ENCODE measurements at places on chromosomes 16 and 17.

GRCh38 chr16:89106533-89107202 is 13.0 kb downstream of the ACSF3 start:
- peak; percentile 65 for DNase-seq

GRCh38 chr16:83689385-83689831 is 118.4 kb upstream of the HSBP1 start:
- peak; percentile 86 for DNase-seq

- DNase-seq = no peak
Observed at GRCh38 chr16:76816475-76816874, 374.5 kb upstream of the MON1B start.

DNA sequence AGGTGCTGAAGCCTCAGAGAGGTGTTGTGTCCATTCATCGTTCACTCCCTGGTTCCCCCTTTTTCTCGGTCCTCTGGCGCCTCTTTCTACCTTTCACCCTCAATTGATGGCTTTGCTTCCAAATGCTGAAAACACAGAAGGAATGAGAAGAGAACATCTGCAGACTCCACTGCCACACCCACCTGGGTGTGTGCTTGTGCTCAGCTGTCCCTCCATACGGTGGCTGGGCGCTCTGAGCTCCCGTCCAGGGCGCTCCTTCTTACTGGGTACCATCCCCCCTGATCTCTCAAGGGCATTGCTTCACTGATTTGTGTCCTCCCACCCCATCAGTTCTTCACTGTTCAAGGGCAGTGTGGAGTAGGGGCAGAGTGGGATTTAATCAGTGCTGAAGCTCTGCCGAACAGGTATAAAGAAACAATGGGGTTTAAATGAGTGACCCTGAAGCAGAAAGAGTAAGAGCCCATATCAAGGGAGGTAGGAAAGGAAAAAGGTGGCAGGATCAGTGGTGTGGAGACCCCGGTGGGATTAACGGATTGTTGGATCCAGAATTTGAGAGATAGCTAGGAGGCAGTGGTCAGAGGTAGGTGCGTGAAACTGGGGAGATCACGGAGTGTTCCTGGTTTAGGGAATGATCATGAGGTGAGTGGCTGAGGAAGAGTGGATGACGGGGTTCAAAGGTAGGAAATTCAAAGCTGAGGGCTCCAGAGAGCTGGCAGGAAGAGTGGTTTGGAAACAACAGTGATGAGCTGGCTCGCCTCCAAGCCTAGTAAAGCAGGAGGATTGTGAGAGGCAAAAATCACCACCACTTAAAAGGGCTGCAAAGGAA is 40.8 kb downstream of the MRTFB start:
- DNase-seq = no peak

GRCh38 chr16:50229149-50229726 is 37.1 kb upstream of the ADCY7 start:
- no peak for DNase-seq

DNA sequence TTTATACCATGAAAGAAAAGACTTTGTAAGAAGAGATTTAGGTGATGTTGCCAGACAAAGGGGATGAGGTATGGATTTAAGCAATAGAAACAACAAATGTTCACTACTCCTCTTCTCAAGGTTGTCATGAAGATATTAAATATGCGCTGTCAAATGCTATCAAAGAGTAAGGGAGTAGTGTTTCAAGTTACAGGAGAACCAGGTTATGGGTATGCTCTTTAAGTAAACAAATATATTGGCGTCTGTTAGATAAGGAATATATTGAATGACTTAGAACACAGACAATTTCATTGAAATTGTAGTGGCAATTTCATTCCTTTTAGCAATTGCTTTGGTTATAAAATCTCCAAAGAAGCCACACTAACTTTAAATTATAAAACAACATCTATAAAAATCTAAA is 229.0 kb downstream of the FTO start:
- no peak for DNase-seq

- DNase-seq = no peak
Observed at GRCh38 chr17:64099543-64099942, 30.4 kb downstream of the ERN1 start.

- DNase-seq = no peak
Observed at GRCh38 chr17:65360961-65361552, 200.4 kb downstream of the AXIN2 start.

- peak; percentile 51 for DNase-seq
Observed at GRCh38 chr16:84950906-84951305, 60.4 kb downstream of the ZDHHC7 start.

DNA sequence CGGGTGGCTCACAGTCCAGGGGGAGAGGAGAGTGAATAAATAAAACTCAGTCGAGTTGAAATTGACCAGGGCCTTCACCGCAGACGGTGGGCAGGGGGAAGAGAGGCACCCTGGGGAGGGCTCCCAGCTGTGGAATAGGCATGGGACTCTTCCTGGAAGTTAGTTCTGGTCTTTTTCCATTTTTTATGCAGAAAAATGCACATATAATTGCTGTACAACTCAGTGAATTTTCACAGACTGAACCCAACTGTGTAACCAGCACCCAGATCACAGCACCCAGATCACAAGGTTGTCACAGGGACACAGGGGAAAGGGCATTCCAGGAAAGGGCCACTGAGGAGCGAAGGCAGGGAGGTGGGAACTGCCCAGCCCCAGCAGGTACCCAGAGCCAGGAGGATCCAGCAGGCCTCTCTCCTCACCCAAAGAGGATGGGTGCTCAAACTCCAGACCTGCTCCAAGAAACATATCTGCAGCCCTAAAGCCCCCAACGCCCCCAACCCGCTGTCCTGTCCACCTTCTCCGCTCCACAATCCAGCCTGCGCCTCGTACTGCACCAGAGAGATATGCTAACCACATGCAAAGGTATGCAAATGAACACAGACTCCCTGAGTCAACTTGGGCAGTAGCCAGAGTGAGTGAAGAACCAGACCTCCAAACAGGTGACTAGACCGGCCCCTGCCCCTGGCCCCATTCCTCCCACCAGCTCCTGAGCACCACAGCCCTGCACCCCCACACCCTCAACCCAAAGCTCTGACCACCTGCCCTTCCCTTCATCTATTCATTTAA is 29.1 kb upstream of the EIF1 start:
- peak; percentile 61 for DNase-seq

DNA sequence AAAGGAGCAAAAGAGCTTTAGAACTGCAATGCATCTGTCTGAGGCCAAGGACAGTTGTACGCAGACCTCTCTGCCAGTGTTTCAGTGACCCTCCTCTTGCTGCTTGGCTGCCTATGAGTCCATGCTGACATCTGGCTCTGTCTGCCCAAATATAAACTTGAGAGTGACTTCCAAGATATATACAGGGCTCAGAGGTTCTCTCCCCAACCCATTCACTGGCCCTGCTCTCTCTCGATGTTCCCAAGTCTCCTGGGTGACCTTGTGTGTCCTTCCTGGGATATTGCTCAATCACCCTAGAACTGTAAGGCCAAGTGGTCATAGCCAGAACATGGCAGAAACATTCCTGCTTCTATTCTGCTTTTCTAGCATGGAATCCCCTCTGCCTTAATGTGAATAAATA is 716.3 kb downstream of the WWOX start:
- DNase-seq = no peak

GRCh38 chr17:82978765-82979349 is 100.6 kb upstream of the METRNL start:
- DNase-seq = no peak

- DNase-seq = no peak
Observed at GRCh38 chr17:21510686-21511362, 134.7 kb downstream of the KCNJ12 start.

DNA sequence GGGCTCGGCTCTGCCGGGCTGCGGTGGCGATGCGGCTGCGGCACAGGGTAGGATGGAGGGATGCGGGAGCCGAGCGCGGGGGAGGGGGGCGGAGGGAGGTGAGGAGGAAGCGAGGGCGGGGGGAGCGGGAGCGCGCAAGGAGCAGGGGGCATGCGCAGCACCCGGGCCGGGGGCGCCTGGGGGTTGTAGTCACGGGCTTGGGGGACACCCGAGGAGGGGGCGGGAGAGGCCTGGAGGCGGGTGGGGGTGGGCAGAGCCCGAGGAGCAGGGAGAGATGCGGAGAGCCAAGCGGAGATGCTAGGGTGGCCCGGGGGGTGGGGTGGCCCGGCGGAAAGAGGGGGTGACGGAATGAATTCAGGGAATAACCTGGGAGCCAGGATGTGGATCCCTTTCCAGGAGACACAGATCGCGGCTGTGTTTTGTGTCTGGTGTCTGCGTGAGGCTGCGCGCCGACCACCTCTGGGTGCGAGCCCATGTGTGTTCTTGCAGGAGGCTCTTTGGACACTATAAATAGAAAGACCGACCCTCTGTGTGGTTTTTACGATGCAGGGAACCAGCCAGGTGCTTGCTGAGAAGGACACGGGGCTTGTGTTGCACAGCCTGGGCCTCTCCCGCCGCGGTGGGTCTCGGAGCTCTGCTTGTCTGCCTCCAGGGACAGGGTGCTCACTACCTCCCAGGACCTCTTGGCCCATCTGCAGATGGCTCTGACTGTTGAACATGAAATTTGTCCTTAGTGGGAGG is at the start of gene STX1B:
STX1B (minus strand) TSS at position 54 of the 741 bp plus-strand sequence. CDS start 242 bp downstream, outside the sequence.
- peak; percentile 94 for DNase-seq

DNA sequence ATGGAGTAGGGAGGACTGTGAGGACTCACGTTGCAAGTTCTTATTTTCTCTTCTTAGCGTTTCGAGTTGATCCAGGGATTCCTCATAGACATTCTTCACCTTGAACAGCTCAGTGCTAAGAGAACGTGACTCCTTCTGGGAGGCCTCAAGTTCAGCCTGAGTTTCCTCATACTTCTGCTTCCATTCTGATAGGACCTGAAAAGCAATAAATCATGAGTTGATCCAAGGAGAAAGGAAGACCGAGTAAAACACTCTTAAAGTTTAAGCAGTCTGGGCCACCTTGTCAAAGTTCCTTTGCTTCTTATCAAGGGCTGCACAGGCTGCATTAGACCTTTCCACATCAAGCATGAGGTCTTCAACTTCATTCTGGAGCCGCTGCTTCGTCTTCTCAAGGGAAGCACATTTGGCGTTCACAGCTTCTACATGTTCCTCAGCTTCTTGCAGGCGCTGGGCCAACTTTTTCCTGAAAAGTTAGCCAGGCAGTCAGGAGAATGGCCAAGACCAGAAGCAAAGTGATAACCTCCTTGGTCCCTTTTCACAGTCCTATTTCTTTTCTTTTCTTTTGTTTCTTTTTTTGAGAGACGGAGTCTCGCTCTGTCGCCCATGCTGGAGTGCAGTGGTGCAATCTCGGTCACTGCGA is 23.8 kb upstream of the MYH13 start:
- no peak for DNase-seq

- no peak for DNase-seq
Observed at GRCh38 chr16:3408561-3409197, 7.7 kb downstream of the ZNF174 start.

DNA sequence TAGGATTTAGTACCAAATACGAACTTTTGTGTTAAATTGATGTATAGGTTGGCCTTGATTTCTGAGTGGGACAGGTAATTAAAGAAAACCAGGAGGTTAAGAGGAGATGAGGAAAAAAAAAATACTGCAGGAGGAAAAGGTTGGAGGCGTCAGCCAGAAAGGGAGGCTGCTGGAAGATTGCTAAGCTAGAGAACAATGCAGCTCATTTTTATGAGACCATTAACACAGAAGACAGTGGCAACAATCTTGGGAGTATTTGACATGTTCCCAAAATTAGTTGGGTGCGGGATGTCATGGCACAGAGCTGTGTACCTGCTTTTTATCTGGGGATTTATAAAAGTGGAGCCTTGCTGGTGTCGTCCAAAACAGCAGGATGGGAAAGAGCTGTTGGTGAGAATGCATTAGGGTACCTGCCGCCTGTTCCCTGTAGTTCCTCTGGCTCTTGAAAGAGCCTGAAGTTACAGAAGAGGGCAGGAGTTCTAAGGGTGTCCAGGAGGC is 229.3 kb downstream of the RBFOX1 start:
- no peak for DNase-seq

GRCh38 chr17:2195729-2196128 is 107.9 kb downstream of the SMG6 start:
- DNase-seq = no peak

DNA sequence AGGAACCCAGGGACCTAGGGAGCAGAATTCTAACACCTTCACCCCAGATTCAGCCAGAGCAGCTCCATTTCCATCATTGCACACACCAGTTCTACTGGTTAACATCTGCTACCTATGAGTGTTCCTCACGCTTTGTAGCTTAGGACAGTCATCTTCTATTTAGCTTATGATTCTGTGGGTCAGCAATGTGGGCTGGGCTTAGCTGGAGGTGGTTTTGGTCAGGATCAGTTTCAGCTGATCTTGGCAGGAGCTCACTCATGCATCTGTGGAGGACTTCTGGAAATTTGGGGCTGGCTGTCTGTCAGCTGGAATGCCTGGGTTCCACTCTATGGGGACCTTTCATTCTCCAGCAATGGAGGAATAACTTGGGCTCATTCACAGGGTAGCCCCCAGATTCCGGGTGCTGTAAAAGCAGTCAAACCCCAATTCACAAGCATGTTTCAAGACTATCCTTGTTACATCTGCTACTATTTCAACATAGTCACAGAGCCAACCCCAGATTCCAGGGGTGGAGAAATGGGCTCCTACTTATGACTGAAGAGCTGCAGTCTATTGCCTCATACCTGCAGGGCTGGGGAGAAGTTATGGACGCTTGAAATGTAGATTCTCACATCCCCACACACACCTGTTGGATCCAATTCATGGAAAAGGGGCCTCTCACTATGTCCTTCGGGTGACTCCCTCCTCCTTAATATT is 3.4 kb upstream of the HP start:
- DNase-seq = peak; percentile 88

DNA sequence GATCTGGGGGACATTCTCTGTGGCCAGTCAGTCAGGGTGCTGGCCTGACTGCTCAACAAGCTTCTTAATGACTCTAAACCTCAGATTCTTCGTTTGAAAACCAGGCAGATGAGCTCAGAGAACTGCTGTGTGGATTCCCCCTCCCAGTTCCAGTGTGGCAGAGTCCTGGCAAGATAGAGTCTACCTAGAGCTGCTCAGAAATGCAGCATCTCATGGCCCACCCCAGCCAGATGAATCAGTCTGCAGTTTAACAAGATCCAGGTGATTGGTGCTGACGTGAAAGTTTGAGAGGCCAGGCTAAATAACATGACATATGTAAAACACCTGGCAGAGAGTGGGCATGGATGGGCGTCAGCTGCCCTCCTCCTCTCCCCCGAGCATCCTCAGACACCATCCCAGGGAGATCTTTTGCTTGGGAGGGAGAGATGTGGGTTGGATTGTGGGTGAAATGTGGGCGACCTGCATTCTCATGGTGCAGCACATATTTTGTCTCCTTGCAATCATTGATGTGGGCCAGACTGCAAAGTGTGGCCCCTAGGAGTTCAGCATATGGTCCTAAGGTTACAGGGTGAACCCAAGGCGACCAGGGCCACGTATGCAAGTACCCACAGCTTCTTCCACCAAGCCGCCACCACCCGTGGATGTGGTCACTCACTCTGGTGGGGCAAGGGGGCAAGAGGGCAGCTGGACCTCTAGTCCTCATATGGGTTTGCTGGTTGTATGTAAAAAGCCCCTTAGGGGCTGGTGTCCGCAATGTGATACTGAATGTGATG is 19.5 kb downstream of the SOCS3 start:
- DNase-seq = peak; percentile 55

Data from osteoblast (primary cell).